ENCODE measurements at places on chromosomes 16 and 17. TPM values are rescaled to one million over a fixed set of nuclear protein-coding genes. Genes with fewer than 3 reads are reported as not detected.

DNA sequence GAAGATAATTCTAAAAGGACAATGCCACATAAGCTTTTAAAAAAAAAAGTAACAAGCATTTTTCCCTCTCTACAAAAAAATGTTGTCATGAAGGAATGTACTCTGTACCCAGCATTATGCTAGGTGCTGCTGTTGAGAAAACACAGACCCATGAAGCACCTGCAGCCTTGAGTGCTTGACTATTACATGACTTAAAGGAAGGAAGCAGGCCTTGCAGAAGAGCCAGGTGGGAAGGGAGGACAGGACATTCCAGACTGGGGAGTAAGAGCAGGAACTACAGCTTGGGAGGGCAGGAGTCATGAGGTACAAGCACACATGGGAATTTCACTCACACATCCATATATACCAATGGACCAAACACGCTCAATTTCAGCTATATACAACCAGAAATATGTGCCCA, 3.8 kb downstream of the MYO1D start:
- DNase-seq = no peak

DNA sequence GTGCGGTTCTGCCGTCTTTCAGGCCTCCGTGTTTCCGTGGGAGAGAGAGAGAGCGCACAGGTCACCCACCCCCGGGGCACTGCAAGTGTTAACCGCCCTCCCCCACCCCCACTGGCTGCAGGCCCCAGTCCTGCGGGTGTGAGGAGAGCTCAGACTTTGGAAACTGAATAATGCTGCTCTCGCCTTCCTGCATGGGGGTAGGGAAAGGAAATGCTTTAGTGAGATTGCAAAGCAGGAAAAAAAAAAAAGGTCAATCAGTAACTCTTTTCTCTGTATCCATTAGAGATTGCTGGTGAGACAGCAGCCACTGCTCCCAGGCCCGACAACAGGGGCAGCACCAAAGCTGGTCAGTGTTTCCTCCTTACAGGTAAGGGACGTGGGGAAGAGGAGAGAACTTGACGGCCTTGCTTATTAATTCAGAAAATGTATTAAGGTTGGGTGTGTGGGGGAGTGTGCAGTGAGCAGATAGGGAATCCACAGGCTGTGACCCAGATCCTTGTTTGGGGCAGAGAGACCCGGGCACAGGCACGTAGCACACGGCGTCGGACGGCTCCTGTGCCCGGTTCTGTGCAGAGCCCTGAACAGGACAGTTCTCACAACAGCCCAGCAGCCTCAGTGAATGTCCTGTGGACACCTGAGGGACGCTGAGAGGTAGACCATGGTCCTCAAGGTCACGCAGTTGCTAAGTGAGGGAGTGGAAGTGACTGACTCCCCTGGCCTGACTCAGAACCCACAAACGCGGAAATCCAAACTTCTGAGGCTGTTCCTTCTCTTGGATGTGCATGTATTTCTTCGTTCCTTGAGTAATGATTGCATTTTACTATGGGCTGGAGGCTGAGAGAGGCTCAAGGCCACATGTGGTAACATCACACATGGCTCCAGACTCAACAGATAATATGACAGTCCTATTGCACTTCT, 156.5 kb downstream of the FOXL1 start:
- no peak for DNase-seq

GRCh38 chr16:72474501-72475123, 302.7 kb upstream of the PMFBP1 start:
- no peak for DNase-seq

RDM1 gene
- total RNA-seq = 14.4 TPM

GRCh38 chr17:72004611-72005331, 116.0 kb upstream of the SOX9 start:
- DNase-seq = no peak

SAMD14 gene
- 0.55 TPM for total RNA-seq

GRCh38 chr17:60573236-60574051, 26.5 kb upstream of the PPM1D start:
- DNase-seq = no peak

DNA sequence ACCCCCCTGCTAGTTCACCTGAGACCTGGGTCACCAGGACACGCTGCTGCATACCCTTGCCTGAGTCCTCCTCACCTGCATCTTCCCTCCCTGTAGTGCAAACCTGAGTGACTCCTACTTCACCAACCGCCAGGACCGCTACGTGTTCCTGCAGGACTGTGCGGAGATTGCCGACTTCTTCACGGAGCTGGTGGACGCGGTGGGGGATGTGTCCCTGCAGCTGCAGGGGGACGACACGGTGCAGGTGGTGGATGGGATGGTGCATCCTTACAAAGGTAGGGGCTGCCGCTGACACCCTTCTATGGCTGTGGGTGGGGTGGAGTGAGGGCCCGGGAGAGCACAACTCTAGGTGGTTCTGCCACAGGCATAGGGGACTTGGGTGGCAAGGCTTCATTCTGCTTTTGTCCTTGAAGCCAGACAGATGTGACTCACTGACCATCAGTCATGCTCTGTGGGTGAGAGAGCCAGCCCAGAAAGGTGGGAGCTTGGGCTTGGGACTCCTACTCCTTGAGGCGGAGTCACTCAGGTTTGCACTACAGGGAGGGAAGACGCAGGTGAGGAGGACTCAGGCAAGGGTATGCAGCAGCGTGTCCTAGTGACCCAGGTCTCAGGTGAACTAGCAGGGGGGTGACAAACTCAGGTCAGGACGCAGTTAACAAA, 22.3 kb downstream of the PGS1 start:
- DNase-seq = no peak

SOX9 gene
- total RNA-seq = not detected

ACSM2A gene
- not detected for total RNA-seq

DNA sequence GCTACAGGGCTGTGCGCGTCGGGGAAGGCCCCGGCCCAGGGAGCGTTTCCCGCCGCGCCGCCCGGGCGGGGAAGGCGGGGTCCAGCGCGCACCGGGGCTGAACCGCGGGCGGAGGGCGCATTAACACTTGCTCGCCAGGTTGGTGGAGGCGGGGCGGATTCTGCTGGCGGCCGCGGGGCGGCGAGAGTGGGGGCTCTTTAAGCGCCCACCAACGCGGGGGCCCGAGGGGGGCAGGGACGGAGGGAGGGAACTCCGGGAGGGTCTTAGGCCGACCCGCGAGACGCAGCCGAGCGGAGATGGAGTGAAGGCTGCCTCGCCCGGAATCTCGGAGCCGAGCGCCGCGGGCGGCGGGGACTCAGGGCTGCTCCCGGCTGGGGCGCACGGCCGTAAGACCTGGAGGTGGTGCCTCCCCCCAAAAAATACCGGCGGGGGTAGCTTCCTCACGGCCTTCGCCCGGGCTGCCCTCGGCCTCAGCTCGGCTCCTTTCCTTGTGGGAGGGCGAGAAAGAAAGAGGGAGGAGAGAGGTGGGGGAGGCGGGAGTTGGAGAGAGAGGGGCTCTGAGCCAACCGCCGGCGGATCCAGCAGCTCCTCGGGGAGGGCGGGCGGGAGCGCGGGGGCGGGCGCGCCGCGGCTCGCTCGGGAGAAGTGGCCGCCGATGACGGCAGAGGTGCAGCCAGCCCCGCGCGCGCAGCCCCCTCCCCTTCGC, 415 bp upstream of the FOXF1 start:
- DNase-seq = no peak

- no peak for DNase-seq
Observed at GRCh38 chr16:34803683-34804416, 1344.4 kb downstream of the TP53TG3F start.

DNA sequence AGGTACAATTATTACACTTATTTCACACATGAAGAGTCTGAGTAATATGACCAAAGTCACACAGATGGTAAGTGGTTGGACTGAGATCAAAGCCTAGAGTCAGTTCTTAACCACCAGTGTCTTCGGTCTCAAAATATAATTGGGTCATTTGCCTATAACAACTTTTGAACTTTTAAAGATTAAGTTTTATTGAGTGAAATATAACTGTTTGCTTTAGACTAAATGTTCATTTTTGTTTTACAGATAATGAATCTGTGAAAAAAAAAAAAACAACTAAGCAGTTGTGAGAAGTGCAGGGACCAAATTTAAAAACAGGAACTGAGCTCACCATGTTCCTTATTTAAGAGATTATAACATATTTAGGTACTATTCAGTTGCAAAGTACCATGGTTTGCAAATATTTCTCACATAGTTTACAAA, 150.1 kb downstream of the ITFG1 start:
- no peak for DNase-seq

DNA sequence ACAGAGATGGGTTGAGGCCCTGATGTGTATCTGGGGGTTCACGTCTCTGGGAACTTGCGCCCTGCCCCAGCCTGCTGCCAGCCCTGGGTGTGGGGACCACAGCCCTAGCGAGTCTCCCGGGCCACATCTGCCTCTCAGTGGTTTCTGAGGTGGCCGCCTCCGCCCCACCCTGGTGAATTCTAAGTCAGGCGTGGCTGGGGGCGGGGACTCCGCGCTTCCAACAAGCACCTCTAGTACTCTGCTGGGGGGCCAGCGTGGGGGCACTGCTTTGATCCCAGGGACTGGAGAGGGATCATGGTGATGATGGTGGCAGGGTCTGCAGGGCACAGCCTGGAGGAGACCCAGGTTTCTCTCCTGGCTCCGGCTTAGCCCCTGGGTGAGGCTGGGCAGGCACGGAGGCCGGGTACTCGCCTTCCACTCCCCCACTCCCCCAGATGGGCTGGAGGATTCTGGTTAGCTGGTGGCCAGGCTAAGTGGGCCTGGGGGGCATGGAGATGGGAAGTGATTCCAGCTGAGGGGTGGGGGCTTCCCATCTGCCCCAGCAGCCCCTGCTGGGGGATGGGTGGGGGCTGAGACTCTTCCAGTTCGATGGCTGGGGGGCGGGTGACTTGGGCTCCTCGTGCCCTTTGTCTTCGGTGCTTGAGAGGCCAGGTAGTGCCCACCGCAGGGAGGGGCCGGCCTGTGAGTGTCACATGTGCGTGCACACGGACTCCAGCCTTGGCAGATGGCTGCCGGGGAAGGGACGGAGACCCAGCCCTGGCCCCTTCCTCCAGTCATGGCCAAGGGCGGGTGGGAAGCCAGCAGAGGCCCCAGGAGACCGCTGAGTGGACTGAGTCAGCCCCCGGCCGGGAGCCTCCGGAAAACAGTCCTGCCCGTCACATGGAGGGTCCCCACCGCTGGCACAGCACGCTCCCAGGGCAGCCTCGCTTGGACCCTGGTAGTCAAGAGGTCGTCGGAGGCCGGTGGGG, 3.9 kb downstream of the GLIS2 start:
- DNase-seq = peak; percentile 86

CCL16 gene
- total RNA-seq = not detected

PLK1 gene
- 139 TPM for total RNA-seq

GRCh38 chr16:4403133-4403949, 13.1 kb downstream of the CORO7 start:
- DNase-seq = no peak

DNA sequence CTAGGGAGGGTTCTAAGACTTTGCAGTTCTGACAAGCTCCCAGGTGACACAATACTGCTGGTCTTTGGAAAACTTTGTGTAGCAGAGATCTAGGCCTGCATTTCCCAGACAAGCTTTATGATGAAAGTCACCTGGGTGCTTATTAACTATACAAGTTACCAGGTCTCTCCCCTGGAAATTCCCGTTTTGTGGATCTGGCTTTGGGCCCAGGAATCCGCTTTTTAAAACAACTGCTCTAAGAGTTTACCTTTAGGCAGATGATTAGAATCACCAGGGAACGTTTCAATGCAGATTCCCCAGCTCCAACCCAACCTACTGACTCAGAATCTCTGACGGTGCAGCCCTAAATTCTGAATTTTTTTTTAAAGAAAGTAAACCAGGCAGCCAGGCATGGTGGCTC, 36.3 kb downstream of the MYH3 start:
- no peak for DNase-seq

- no peak for DNase-seq
Observed at GRCh38 chr16:57509231-57509923, 23.1 kb upstream of the DOK4 start.

RPH3AL gene
- 3.8 TPM for total RNA-seq

- DNase-seq = no peak
Observed at GRCh38 chr17:76502341-76503211, 1.4 kb upstream of the RHBDF2 start.

ADAM11 gene
- 0.24 TPM for total RNA-seq

DNA sequence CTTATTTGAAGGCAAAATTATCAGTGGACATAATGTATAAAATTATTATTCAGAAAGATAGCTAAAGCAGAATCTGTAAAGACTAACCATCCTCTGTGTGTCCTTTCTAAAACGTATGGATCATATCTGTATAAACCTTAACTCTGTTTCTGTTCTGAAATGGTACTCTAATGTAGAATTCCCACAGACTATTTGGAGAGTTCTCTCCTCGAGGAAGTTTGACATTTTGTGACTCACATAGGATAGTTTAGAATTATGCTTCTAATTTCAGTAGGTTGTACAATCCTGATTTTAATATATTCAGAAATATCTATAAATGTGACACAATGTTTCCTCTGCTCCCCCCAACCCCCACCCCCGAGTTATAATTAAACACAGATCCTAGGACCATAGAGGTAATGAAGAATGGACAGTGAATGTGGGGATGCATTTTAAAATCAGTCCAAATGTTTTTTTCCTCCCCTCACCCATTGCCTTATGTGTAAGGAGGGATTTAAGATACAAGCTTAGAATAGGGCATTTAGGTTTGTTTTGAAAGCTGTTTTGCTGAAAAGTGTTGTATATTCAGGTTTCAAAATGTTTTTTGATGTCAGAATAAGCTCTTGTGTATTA, 66.8 kb downstream of the BCAS3 start:
- no peak for DNase-seq

DNA sequence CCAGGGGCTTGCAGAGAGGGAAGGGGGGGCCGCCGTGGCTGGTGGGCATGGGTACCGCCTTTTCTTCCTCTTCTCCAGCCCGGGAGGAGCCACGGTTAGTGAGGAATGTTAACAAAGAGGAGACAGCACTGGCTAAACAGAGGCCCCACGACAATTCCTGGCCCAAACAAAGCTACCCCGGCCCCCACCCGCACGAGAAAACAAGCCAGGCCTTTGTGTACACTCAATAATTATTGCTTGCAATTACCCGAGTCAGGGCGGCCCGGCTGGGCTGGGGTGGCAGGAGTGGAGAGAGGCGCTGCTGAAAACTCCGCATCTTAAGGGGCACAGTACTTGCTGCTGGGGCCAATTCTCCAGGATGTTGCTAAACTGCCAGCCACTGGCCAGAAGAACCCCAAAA, 56.4 kb downstream of the IRX5 start:
- DNase-seq = no peak

- DNase-seq = peak; percentile 36
Observed at GRCh38 chr16:1579214-1579613, 32.7 kb downstream of the IFT140 start.

DNA sequence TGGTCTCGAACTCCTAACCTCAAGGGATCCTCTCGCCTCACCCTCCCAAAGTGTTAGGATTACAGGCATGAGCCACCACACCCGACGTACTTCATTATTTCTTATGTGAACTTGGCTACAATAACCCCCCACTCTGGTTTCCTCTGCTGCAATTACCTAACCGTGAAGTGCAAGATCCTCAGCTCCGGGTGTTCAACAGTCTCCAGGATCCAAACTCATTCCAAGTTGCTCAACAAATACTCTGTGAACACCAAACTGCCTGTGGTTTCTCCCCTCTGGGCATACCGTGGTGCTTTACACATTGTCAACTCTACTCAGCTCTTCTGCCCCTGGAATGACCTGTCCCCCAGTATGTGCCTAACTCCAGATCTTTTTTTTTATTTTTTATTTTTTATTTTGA, 6.8 kb upstream of the SULT1A1 start:
- no peak for DNase-seq

GRCh38 chr16:85088570-85089199, 23.6 kb downstream of the CIBAR2 start:
- no peak for DNase-seq

GRCh38 chr17:1522626-1523025, 6.2 kb upstream of the INPP5K start:
- DNase-seq = no peak

KRT39 gene
- total RNA-seq = not detected

GRCh38 chr16:30786936-30787612, at the start of gene ZNF629:
Gene ZNF629, minus strand, starts transcription at chr16:30787205. Its CDS starts 2,723 bp downstream, at chr16:30784482.
- no peak for DNase-seq
